ENCODE measurements at places on chromosomes 16 and 17.

- no peak for DNase-seq
- H3K36me3 ChIP-seq = no peaks in the 10 kb centered on the region
- peaks cover 5% of the 10 kb centered on the region for H3K4me1 ChIP-seq
- no peak overlapping the region for H3K27ac ChIP-seq
- no peaks in the 10 kb centered on the region for H3K27me3 ChIP-seq
- H3K4me3 ChIP-seq = no peak overlapping the region
Observed at GRCh38 chr16:27859020-27859419, 204.5 kb downstream of the GSG1L start.

GRCh38 chr16:81921085-81921814 is 90.0 kb downstream of the SDR42E1 start:
- no peak overlapping the region for H3K27ac ChIP-seq
- H3K4me1 ChIP-seq = no peaks in the 10 kb centered on the region
- H3K27me3 ChIP-seq = no peaks in the 10 kb centered on the region

DNA sequence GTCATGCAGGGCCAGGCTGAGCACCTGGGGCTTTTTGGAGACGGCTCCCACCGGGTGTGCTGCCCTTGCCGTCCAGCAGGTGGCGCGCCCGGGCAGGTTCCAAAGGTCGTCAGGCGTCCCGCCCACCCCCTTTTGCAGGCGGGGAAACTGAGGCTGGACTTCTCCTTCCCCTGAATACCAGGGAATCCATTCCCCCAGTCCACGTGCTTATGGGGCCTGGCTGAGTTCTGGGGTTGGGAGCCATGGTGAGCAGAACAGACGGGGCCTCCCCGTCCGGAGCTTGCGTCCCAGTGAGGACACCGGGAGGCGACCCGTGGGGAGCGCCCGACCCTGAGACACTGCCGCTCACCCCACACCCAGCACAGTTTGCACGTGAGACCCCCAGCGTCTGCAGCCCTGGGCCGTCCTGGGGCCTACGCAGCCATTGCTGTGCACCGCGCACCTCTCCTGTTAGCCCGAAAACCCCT is 51.8 kb upstream of the JPH3 start:
- no peak for DNase-seq
- no peaks in the 10 kb centered on the region for H3K36me3 ChIP-seq
- H3K27ac ChIP-seq = no peak overlapping the region
- no peaks in the 10 kb centered on the region for H3K4me1 ChIP-seq
- no peaks in the 10 kb centered on the region for H3K27me3 ChIP-seq

- no peak overlapping the region for H3K4me3 ChIP-seq
- no peak for DNase-seq
- no peaks in the 10 kb centered on the region for H3K27me3 ChIP-seq
- no peak overlapping the region for H3K27ac ChIP-seq
Observed at GRCh38 chr16:1282324-1282973, 26.6 kb downstream of the TPSD1 start.

DNA sequence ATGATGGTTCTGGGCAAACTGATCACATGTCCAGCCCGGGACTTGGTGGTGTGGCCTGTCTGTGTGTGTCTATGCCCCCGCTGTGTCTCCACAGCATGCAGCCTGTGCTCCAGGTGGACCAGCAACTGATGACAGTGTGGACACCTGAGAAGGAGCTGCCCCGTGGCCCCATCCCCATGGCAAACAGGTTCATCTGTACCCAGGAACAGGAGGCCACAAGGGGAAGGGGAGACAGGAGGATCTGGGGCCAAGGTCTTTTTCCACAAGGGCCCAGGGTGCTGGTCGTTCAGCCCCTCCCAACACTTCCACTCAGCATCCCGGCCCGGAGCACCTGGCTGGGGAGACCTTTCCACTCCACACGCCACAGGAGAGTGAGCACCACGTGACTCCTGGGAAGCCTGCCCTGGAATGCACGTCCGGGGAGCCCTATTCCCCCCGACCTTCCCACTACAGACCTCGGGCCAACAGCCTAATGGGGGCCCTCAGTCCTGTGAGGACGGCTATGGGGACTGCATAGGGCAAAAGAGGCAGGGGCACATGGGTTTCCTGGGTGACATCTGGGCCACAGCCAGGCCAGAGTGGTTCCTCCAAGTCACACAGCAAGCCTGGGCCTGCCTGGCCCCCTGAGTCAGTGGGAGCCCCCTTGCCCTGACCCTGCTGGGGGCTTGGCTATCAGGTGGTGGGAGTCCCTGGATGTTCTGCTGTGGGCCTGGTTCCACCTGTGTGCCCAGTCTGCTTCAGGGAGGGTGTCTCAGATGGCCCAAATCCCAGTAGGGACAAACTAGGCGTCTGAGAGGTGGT is 20.8 kb upstream of the NXPH3 start:
- no peaks in the 10 kb centered on the region for H3K27me3 ChIP-seq
- DNase-seq = no peak
- H3K27ac ChIP-seq = no peak overlapping the region
- H3K4me1 ChIP-seq = peaks cover 2% of the 10 kb centered on the region

- no peak overlapping the region for H3K27ac ChIP-seq
- H3K4me1 ChIP-seq = no peaks in the 10 kb centered on the region
- no peaks in the 10 kb centered on the region for H3K36me3 ChIP-seq
- H3K27me3 ChIP-seq = no peaks in the 10 kb centered on the region
- H3K4me3 ChIP-seq = no peak overlapping the region
- peak; percentile 13 for DNase-seq
Observed at GRCh38 chr16:35732046-35732810, 2272.8 kb downstream of the TP53TG3F start.

DNA sequence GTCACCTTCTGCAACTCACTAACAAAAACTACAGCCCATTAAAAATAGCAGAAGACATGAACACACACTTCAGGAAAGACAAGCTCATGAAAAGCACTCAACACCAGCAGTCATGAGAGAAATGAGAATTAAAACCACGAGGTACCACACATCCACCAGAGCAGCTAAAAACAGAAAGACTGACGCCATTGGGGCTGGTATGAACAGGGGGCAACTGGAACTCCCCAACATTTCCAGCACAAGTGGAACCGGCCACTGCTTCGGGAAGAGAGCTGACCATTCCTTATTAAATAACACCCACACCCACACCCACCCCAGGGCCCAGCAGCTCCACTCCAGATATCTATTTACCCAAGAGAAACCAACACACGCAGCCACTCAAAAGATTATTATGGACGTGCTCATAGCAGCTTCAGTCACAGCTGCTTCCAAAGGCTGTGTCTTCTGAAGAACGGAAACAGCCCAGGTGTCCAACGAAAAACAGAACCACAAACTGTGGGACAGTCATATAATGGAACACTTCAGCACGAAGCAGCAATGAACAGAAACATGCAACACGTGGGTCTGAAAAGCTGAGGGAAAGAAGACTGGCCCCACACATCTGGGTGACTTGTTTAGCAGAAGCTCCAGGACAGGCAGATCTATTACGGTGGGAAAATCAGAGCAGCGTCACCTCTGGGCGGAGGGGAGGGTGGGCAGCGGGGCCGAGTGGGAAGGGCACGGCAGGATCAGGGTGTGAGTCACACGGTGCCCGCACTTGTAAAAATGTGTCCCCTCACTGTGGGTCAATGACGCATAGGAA is 41.1 kb downstream of the KLHDC4 start:
- H3K4me3 ChIP-seq = no peak overlapping the region
- no peaks in the 10 kb centered on the region for H3K27me3 ChIP-seq
- no peaks in the 10 kb centered on the region for H3K4me1 ChIP-seq
- H3K27ac ChIP-seq = no peak overlapping the region

GRCh38 chr16:67910158-67910557 is 17.1 kb downstream of the PSKH1 start:
- DNase-seq = no peak
- H3K4me3 ChIP-seq = no peak overlapping the region
- H3K36me3 ChIP-seq = peaks cover 42% of the 10 kb centered on the region
- no peak overlapping the region for H3K27ac ChIP-seq
- H3K4me1 ChIP-seq = no peaks in the 10 kb centered on the region

- no peaks in the 10 kb centered on the region for H3K27me3 ChIP-seq
- H3K36me3 ChIP-seq = no peaks in the 10 kb centered on the region
- H3K4me3 ChIP-seq = no peak overlapping the region
- no peak overlapping the region for H3K27ac ChIP-seq
- H3K4me1 ChIP-seq = no peaks in the 10 kb centered on the region
Observed at GRCh38 chr16:49690778-49691177, 165.1 kb downstream of the ZNF423 start.

DNA sequence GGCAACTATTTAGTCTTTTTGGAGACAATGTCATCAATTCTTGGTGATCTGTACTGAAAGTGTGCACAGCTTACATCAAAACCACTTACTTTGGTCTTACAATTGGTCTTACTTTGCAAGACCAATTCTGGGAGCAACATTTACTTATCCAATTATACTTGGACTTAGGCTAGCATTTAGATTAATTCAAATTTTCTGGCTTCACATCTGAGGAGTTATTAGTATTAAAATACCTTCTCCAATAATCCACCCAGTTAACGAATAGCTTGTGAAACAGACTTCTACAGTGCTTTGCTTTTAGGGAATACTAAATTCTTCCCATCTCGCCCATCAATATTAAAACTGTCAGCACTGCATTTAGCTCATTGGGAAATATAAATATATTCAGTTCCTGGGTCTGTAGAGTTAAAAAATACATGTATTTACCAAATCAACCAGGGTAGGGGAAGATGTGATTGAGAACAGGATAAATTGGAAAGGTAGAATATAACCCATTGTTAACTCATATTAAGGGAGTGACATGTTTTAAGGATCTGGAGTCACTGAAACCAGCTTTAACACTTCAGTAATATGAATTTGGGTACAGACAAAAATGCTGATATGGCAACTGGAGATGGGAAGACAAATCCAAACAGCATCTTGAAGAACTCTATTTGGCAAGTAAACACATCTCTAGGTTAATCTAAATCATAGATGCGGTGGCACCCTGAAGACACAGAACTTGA is 9.2 kb upstream of the VEZF1 start:
- no peaks in the 10 kb centered on the region for H3K4me1 ChIP-seq
- DNase-seq = no peak
- H3K27me3 ChIP-seq = no peaks in the 10 kb centered on the region
- H3K4me3 ChIP-seq = no peak overlapping the region
- no peak overlapping the region for H3K27ac ChIP-seq
- no peaks in the 10 kb centered on the region for H3K36me3 ChIP-seq

DNA sequence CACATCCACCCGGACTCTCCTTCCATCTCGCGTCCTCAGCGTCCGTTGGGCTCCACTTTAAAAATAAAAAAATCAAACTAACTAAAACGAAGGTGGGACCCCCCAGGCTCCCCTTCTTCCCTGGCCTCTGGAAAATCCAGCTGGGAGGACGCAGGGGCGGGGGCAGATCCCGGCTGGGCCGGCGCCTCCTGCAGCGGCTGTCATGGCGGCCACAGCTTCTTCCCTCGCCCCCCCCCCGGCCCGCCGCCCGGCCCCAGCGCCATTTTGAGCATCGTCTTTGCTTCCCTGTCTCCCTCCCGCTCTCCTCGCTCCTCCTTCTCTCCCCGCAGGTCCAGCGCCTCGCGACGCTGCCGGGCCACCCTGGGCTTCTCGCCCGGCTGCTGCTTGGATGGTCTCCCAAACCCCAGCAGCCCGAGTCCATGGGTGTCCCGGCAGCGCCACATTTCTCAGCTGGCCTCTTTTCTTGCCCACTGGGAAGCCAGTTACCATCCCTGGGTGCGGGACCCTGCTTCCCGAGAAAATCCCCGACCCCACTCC is 3.3 kb downstream of the HOXB2 start:
- no peaks in the 10 kb centered on the region for H3K27me3 ChIP-seq
- H3K27ac ChIP-seq = peak overlapping the region; percentile 97
- peak; percentile 85 for DNase-seq
- H3K36me3 ChIP-seq = peaks cover 7% of the 10 kb centered on the region

DNA sequence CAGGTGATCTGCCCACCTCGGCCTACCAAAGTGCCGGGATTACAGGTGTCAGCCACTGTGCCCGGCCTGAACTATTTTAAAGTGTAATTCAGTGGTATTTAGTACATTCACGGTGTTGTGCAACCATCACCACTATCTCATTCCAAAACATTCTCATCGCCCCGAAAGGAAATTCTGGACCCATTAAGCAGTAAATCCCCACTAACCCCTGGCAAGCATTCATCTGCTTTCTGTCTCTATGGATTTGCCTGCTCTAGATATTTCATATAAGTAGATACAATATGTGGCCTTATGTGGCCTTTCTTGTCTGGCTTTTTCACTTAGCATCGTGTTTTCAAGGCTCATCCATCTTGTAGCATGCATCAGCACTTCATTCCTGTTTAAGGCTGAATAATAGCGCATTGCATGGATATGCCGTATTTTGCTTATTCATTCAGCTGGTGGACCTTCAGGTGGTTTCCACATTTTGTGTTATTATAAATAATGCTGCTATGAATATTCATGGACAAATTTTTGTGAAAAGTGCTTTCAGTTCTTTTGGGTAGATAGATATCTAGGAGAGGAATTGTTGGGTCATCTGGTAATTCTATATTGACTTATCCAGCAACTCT is 8.4 kb upstream of the HERPUD1 start:
- no peak overlapping the region for H3K27ac ChIP-seq
- H3K4me3 ChIP-seq = no peak overlapping the region
- no peaks in the 10 kb centered on the region for H3K36me3 ChIP-seq
- H3K27me3 ChIP-seq = no peaks in the 10 kb centered on the region

- H3K27ac ChIP-seq = no peak overlapping the region
- DNase-seq = no peak
- H3K4me3 ChIP-seq = no peak overlapping the region
- no peaks in the 10 kb centered on the region for H3K36me3 ChIP-seq
Observed at GRCh38 chr16:65783709-65784474, 582.6 kb upstream of the CDH5 start.

DNA sequence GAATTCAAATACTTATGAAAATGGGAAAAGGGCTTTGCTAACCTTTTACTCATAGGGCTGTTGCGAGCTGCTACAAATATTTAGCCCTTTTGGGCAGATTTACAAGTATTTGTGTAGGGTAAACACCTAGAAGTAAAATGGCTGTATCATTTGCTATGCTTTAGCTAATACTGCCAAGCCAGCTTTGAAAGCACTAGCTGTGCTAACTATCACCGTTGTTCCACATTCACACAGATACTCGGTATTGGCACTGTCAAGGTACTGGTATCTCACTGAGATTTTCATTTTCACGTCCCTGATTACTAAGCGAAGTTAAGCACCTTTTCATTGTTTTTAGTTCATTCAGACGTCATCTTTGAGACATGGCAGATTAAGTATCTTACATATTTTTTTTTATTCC is 84.8 kb downstream of the GLG1 start:
- no peaks in the 10 kb centered on the region for H3K36me3 ChIP-seq
- DNase-seq = no peak
- no peak overlapping the region for H3K27ac ChIP-seq
- no peak overlapping the region for H3K4me3 ChIP-seq

DNA sequence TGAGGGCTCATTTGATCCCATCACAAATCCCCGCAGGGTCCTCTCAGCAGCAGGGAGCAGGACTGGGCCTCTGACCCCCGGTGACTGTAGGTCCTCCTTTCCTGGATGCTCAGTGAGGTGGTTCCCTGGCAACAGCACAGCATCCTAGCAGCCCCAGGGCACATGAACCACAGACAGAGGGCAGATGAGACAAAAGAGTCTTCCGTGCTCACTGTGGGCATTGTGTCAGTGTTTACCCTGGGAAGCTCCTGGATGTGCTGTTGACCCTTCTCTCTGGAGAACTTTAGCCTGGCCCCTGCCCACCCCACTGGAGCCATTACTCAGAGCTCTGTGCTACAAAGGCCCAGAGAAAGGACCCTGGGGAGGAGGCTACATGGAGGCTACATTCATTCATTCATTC is 21.7 kb upstream of the TMEM220 start:
- H3K27ac ChIP-seq = no peak overlapping the region
- no peak overlapping the region for H3K4me3 ChIP-seq
- no peaks in the 10 kb centered on the region for H3K4me1 ChIP-seq
- no peaks in the 10 kb centered on the region for H3K36me3 ChIP-seq
- H3K27me3 ChIP-seq = no peaks in the 10 kb centered on the region
